ENCODE measurements at places on chromosomes 2 and 18.

DNA sequence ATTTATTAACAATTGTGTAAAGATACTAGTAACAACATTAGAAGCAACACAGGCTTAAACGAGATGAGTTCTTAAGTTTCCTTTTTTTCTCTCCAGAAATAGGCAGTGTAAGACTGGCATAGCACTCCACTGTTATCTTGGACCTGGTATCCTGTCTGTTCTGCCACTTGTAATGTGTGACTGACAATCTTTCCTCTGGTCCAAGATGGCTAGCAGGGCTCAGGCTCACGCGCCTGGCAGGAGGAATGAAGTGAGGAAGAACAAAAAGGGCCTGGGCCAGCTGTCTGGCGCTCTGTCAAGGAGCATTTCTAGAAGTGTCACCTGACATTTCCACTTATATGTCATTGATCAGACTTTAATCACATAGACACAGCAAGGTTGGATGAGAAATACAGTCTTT is 31.6 kb upstream of the CCDC195 start:
- no peak for DNase-seq

DNA sequence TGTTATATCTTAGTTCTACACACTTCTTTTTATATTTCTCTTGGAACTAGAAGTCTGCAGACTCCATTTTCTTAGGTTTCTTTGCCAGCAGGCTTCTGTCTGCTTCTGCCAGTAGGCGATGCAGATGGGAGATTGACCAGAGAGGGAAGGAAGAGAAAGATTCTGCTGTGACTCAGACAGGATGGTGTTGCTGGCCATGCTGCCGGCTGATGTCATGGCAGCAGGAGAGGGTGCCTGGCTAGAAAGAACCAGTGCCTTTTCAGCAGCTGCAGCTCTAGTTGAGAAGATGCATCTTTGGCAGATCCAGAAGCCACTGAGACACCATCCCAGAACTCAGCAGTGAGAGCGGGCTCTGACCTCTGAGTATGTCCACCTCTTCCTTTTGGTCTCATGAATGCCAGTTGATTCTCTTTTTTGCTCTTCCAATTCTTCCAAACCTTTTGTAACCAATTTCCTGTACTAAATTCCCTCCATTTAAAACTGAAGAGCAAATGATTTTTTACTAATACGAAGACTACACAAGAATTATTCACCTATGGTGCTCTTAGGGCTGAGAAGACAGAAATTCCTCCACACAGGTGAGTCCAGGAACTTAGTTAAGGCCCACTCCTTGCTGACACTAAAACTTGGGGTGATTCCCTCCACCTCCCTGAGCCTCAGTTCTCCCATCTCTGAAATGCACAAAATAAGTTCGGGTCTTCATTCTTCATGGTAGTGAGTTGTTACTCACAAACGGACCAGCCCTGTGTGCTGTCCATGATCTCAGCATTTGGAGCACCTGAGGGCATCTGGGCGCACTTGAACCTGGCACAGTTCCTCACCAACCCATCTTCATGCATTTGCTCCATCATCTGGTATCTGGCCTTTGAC is 200.7 kb downstream of the MYCN start:
- no peak for DNase-seq

- DNase-seq = no peak
These were observed 1.6 kb downstream of the PPM1B start for GRCh38 chr2:44170311-44170717.

DNA sequence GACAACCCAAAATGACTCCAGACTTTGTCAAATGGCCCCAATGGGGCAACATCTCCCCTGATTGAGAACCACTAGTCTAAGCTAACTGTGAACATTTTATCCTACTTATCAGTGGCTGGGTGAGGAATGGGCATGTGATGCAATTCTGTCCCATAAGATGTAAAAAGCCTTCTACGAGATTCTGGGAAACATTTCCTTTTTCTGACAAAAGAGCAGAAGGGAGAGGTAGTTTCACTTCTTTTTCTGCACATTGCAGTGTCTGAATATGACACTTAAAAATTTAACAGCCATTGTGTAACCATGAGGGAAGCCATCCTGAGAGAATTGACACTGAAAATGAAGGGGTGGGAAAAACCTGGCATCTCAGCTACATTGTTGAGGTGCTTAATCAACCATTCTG is 17.3 kb upstream of the MARCHF4 start:
- DNase-seq = no peak

GRCh38 chr2:19895535-19895934 is 6.2 kb downstream of the TTC32 start:
- no peak for DNase-seq

DNA sequence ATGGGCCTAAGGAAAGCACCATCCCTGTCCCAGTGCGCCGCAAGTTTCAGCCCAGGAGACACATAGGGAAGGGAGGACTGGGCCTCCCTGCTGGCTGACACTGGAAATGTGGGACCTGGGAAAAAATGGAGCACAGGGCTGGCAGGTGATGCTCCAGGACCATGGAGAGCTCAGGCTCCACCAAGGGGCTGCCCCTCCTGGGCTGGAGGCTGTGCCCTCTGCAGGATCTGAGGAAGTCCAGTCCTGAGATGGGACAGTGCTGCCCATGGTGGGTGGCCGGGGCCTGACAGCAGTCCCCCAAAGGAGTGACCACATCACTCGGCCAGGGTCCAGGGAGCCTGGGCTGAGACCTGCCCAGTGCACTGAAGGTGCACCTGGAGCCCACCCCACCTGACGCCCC is 108.6 kb upstream of the TEKT4 start:
- no peak for DNase-seq

GRCh38 chr2:204027091-204027490 is 90.5 kb downstream of the ICOS start:
- no peak for DNase-seq

DNA sequence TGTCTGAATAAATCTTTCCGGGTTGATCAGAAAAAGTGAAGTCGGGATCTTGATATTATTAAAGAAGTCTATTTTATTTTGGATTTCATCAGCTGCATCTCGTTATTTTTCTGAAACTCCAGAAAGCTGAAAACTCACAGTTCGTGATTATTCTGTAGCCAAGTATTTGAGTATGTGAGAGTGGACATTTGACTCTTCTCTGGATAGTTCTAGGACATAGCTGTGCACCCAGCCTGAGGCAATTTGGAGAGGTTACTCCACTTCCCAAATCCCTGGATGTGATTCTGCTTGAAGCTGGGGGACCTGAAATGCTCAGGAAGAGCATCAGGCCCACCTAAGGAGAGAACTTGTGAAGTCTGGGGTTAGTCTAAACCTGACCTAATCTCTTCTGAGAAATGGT is 117.6 kb upstream of the PID1 start:
- no peak for DNase-seq

DNA sequence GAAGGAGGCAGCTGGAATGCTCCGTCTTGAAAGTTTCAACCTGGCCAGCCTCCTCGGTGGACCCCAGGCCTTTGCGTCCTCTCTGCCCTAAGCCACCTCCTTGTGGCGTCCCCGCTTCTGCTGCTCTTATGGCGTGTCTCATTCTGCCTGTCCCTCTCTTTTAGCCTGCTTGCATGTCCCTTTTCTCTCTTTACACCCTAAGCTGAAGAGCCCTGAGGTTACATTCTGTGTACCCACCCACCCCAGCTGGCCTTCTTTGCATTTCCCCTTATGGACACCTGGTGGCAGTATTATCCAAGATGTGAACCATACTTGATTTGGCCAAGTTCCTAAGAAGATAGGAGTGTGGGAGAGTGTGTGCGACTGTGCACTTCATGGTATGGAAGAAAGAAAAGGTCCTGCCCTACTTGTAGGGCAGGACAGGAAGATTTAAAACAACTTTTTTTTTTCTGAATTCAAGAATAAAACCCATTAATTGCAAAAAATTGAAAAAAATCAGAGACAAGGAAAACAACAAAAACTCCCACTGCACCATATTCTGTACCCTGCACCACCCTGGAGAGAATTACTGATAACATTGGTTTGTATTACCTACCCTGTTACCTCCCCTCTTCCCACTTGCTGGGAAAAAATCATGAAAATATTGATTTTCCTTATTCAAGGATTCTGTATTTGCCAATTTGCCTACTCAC is 77.4 kb downstream of the DYSF start:
- DNase-seq = no peak

- DNase-seq = no peak
These were observed 17.5 kb downstream of the NOSTRIN start for GRCh38 chr2:168819829-168820489.

- DNase-seq = no peak
These were observed 186.1 kb upstream of the SALL3 start for GRCh38 chr18:78793313-78794070.

GRCh38 chr2:157264099-157264498 is 6.6 kb downstream of the GALNT5 start:
- DNase-seq = no peak

DNA sequence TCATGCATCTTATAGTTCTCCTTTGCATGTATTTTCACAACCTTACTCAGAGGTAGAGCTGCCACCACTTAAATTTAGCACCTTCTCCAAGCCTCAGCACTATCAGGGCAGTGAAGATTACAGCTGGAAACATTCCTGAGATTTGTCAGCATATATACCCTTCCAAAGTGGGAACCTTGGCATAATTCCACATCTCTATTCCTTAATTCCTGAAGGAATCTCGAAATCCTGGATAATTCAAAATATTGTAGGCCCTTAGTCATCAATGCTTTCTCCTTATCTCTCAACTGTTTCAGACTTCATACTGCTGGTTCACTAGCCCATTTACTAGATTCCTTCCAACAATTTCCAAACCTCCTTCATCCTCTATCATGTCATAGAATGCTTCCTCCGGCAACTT is 87.4 kb downstream of the ITSN2 start:
- no peak for DNase-seq

DNA sequence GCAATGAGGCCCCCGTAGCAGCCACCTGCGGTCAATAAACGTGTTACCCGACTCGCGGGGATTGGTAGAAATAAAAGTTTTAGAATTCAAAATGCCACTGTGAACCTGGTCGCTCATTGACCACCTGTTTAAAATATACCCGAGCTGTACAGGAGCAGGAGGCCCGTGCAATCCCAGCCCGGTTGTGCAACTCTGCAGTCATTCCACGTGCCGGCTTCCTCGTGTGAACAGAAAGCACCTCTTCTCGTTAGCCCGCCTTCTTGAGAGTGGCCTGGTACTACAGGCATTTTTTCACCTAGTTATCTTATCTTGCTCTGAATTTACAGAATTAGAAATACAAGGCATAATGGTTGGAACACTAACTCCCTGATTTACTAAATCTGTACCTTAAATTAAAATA is 660.7 kb downstream of the GALR1 start:
- DNase-seq = no peak

DNA sequence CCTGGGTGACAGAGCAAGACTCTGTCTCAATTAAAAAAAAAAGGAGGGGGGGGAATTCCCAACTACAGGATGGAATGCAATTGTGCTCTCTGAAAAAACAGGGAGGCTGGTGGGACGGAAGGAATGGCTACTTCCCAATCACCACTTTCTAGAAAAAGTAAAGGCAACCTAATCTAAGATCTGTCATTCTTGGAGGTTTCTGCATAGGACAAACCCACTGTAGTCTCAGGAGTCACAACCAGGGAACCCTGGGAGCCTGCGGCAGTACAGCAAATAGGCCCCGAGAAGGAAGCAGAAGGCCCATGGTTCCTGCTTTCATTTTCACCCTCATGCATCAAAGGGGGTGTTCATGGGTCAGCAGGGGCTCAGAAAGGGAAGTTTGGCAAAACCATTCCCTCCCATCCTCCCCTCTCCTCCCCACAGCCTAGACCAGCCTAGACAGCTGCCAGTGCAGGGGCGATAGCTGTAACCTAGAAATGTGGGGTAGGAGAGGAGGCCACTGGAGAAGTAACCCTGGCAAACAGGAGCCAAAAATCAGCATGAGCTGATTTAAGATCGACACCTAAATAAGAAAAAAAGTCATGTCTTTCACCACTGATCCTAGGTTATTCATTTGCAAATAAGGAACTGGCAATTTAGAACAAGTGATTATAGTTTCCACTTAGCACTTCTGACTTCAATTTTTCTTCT is 48.0 kb downstream of the TRABD2A start:
- DNase-seq = no peak

DNA sequence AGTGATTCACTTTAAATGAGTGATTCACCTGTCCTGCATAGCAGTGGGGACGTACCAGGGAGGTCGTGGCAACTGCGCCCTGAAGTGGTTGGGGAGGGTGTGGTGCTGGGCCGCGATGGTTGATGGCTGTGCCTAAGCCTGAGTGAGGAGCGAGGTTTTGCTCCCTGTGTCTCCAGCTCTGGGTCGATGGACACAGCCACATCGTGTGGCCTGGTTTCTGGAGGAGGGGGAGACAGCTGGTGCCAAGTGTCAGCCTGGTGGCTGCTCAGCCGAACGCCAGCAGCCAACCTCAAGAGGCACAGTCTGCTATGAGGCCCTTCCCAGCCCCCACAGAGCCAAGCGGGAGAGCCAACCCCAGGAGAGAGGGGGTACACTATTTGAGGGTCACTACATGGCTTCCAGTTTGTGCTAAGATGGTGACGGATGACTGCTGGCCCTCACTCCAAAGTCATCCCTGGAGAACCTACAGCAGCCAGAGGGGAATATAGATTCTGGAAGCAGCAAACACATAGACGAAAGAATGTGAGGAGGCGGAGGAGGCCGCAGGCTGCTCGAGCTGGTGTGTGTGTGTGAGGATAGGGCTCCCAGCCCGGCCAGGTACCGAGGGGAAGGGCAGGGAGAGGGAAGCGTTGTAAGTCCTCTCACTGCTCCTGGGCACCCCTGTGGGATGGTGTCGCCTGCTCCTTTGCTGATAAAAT is 58.6 kb upstream of the OTOF start:
- DNase-seq = no peak

- no peak for DNase-seq
These were observed 10.3 kb upstream of the FTCDNL1 start for GRCh38 chr2:199861132-199861774.

GRCh38 chr2:127034051-127034450 is 72.9 kb downstream of the BIN1 start:
- DNase-seq = no peak

GRCh38 chr18:78799382-78800089 is 180.1 kb upstream of the SALL3 start:
- no peak for DNase-seq

DNA sequence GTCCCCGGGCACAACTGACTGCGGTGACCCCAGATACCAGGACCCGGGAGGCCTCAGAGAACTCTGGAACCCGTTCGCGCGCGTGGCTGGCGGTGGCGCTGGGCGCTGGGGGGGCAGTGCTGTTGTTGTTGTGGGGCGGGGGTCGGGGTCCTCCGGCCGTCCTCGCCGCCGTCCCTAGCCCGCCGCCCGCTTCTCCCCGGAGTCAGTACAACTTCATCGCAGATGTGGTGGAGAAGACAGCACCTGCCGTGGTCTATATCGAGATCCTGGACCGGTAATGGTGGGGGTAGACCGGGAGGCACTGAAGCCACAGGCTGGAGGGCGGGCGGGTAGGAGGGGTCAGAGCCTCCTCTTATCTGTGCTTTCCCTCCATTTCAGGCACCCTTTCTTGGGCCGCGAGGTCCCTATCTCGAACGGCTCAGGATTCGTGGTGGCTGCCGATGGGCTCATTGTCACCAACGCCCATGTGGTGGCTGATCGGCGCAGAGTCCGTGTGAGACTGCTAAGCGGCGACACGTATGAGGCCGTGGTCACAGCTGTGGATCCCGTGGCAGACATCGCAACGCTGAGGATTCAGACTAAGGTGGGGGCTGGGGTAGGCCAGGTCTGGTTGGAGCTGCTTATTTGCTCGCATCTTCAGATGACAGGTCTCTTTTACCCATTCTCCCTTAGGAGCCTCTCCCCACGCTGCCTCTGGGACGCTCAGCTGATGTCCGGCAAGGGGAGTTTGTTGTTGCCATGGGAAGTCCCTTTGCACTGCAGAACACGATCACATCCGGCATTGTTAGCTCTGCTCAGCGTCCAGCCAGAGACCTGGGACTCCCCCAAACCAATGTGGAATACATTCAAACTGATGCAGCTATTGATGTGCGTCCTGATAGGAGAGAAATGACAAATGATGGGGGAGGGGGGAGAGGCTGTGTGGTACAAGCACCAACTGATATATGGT is 780 bp downstream of the HTRA2 start:
- no peak for DNase-seq
